ENCODE measurements at places on chromosomes 16 and 17.

GRCh38 chr17:78329263-78330059 is 30.4 kb downstream of the SOCS3 start:
- DNase-seq, result no peak

DNA sequence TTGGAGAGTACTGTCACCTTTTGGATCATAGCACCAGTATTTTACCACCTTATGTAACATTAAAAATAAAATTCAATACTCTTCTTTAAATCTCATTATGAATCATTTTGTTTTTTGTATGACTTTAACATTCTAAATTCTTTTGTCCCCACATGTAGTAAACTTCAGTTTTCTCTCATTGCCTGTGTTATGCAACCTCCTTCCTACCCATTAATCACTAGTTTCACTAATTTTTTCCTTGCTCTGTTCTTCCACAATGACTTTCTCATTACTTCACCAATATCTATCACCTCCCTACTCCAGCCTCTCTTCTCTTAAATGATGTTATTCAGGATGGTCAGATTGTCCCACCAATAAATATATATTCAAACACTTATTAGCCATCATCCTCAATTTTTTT is 68.7 kb downstream of the TTC19 start:
- no peak for DNase-seq

DNA sequence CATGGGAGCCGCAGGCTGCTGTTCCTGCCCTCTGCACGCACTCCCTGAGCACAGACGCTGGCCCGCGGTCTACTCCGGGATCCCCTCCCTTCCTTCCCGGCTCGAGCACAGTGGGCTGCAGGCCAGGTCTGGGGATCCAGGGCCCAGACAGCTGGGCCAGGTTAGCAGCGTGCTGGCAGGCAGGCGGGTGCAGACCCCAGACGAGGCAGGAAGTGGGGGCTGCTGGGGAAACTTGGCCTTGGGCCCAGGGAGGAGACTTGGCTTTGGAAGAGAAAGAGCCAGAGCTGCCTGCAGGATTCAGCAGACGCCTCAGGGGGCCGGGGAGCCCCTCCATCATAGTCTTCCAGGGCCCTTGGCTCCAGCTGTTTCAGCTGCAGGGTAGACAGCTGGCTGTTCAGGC is 30.2 kb upstream of the ABCC3 start:
- no peak for DNase-seq

- DNase-seq, result no peak
Observed at GRCh38 chr16:86789621-86790051, 211.3 kb downstream of the FOXL1 start.

DNA sequence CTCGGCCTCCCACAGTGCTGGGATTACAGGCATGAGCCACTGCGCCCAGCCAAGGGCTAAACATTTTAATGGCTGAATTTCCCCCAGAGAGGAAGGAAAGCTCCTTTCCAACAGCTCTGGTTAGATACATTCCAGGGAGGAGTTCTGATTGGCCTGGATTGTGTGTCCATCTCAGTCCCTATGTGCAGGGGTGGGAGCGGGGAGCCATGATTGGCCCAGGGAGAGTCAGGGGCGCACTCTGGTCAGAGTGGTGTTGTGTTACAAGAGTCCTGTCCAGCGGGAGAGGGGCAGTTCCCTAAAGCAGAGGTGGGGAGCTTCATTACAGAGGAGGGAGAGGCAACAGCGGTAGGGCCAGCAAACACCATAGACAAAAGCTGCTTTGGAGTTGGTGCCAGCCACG is 75.0 kb downstream of the RAP1GAP2 start:
- no peak for DNase-seq

DNA sequence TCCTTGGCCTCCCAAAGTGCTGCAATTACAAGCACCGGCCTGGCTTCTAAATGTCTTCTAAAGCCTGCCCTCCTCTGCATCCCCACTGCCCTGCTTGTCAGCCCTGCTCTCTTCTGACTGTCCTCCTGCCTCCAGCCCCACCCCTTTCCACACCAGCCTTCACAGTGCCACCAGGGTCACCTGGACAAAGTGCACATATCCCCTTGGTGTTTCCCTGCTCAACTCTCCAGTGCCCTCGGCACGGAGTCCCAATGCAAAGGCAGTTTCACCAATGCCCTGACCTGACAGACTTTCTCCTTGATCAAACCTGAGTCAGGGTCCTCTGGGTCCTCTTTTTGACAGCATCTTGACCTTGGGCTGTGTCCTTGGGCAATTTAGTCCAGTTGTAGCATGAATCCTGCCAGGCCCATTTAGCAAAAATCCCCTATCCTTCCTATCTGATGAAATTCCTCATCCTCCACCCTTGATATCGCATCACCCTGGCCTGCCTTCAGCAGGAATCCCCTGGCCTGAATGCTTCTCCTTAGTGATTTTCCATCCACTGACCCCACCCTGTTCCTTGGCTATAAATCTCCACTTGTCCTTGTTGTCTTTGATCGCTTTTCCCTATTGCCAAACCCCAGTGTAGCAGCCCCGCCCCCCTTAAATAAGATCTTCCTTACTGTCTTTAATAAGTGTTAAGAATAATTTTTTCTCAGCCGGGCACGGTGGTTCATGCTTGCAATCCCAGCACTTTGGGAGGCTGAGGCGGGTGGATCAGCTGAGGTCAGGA is 42.7 kb upstream of the ETV4 start:
- no peak for DNase-seq

DNA sequence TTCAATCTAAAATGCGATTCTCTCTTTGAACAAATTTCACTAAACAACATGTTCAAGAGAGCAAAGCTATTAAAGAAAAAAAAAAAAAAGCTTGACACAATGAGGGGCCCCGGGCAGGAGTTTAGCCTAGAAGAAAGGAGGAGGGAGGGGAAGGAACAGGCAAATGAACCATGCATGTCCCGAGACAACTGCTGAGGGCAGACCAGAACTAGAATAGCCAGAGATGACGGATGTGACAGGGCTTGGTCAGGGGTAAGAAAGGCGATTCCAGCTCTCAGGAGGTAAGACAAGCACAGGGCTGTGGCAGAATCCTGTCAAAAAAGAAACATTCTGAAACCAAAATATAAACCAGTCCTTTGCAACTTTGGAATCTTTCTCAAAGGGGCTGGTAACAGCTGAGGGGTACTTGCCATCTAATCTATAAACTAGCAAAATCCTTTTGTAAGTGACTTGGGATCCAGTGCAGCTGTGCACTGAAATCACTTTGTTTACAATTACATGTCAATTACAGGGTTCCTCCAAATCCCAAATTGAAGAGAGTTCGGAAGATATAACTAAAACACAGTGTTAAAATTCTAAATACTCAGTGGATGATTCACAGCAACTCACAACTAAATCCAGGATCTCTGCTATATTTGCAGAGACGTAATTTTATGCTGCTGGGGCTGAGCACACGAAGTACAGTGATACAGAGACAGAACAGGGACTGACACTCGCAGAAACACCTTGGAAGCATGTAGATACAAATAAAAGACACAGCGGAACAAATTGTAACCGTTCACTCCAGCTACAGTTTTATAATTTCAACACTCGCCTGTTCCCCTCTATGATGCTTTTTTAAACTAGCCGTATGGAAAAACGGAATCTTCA is 567.4 kb upstream of the ZFHX3 start:
- no peak for DNase-seq

DNA sequence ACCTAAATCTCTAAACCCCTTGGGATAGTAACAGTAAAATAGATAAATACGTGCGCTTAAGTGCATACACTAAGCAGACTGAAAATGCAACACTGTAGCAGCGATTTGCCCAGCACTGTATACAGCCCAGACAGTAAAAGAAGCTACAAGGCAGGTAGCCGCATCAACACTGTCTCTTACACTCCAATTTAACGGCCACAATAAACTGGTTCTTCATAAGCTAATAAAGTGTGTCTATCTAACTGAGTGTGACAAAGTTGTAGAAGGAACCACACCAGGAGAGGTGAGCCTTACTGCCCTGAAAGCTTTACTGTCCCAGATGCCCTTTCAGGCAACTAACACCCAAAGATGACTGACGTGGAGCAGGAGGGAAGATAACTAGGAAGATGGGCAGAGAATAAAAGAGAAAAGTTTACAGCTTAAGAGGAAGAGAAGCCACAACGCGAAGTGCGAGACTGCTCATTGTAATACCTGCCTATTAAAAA is 847 bp downstream of the ZDHHC7 start:
- no peak for DNase-seq

DNA sequence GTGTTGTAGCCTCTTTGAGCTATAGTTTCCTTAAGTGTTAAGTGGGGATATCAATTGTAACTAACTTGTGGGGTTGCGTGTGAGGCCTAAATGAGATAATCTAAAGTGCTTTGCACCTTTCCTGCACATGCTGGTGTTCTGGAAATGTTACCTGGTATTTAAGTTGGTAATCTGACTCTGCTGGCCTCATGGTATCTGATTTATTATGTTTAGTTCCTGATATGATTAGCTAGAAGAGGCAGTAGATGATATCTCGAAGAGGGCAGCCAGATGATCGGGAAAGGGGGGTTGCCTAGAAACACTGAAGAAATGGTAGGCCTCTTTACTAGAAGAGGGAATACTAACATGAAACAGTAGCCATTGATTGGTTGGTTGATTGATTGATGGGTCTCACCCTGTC is 65.4 kb upstream of the CLEC18A start:
- DNase-seq, result no peak

DNA sequence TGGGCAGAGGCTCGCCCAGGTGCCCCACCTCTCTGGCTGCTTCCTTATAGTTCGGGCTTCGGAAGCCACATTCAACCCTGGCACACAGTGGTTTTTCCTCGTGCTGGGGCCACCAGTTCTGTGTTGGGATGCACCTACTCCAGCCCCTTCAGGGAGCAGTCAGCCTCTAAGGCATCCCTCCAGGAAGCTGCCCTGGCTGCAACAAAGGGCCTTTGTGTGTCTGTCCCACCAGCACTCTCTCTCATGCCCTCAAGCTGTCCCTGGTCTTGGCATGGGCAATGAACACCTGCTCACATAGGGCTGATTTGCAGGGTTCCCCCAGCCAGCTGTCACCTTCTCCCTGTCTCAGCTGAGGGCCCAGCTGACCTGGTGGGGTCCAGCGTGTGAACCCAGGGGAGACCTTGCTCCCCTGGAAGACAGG is 754 bp upstream of the NOXO1 start:
- no peak for DNase-seq

GRCh38 chr17:78142119-78142861 is 3.9 kb upstream of the C17orf99 start:
- DNase-seq, result no peak

DNA sequence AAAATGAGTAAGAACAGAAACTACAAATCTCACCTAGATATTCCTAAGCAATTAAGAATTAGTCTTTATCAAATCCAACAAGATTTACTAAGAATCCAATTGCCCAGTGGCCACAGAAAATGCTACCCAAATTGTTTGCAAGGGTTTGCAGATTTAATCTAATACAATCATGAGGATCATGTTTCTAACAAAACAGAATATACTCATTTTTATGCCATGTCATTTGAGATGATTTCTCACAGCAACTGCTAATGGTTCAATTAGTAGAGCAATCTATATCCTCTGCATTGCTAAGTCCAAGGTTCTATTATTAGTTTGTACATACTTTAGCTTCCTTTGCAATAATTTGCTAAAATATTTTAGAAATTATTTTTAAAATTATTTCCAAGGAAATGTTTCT is 41.2 kb downstream of the HELZ start:
- DNase-seq, result no peak

DNA sequence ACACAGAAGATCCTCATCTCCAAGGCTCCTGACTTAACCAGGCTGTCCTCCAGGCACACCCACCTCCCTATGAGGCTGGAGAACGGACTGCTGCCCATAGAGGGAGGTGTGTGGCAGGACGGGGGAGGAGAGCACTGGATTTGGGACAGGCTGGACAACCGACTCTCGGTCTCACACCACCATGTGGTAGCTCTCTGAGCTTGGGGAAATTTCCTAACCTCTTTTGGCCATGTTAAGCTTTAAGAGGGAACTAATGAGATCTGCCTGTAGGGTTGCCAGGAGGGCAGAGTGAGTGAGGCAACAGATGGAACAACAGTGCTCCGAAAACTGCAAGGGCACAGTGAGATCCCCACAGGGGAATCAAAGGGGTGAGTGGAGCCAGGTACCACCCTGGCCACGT is 32.7 kb downstream of the RHBDL3 start:
- no peak for DNase-seq

GRCh38 chr17:77404812-77405581 is 264.2 kb downstream of the SEC14L1 start:
- DNase-seq, result peak; percentile 77

GRCh38 chr17:50125420-50125997 is 4.5 kb downstream of the SAMD14 start:
- no peak for DNase-seq

GRCh38 chr17:39614545-39615157 is 6.9 kb upstream of the NEUROD2 start:
- no peak for DNase-seq

GRCh38 chr16:85304337-85304736 is 192.1 kb upstream of the CIBAR2 start:
- DNase-seq, result no peak

- DNase-seq, result no peak
Observed at GRCh38 chr16:502179-502943, 25.2 kb upstream of the CAPN15 start.

DNA sequence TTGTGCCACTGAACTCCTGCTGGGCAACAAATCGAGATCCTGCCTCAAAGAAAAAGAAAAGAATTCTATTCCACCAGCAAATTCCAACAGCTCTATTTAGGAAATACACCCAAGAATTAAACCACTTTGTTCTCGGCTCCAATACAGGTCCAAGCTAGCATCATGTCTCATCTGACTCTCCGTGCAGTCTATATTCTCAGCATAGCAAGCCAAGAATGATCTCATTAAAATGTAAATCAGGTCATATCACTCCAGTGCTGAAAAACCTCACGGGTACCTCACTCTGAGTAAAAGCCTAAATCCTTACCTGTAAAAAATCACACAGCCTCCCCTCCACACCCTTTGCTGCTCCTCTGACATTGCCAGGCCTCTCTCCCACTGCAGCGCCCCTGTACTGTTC is 23.9 kb downstream of the UBE2G1 start:
- DNase-seq, result no peak
